Subcutaneous adipose tissue (tissue), 4 donors: ENCODE measurements at places on chromosomes 12 and 14. TPM values are rescaled to one million over a fixed set of nuclear protein-coding genes. Genes with fewer than 3 reads are reported as not detected.

SOX5 gene
- 56.8 TPM for total RNA-seq

GDF3 gene
- not detected for total RNA-seq

RNF41 gene
- 94.1 TPM for total RNA-seq

SPIC gene
- total RNA-seq = not detected

SLC15A4 gene
- total RNA-seq = 42.4 TPM

KRT2 gene
- not detected for total RNA-seq

EDDM3A gene
- total RNA-seq = not detected

LRR1 gene
- 12.6 TPM for total RNA-seq

TM9SF1 gene
- total RNA-seq = 46.6 TPM

FGF6 gene
- not detected for total RNA-seq

SYNDIG1L gene
- total RNA-seq = 0.88 TPM

RASSF8 gene
- 66.1 TPM for total RNA-seq

ACVRL1 gene
- total RNA-seq = 271 TPM

CTSG gene
- total RNA-seq = 4.8 TPM

DPPA3 gene
- not detected for total RNA-seq

PRIMA1 gene
- total RNA-seq = 1.3 TPM

CCDC175 gene
- not detected for total RNA-seq

TNFRSF1A gene
- total RNA-seq = 249 TPM

ADSS1 gene
- total RNA-seq = 7.3 TPM

KRT4 gene
- total RNA-seq = not detected

FSCB gene
- not detected for total RNA-seq

SMCO2 gene
- not detected for total RNA-seq

PLBD1 gene
- total RNA-seq = 19.2 TPM

TAS2R9 gene
- total RNA-seq = not detected

TROAP gene
- total RNA-seq = 0.88 TPM

KTN1 gene
- total RNA-seq = 172 TPM

AQP6 gene
- not detected for total RNA-seq

OR4K5 gene
- not detected for total RNA-seq

GARIN6 gene
- total RNA-seq = not detected

SPTB gene
- 1.6 TPM for total RNA-seq
